Posterior vena cava (tissue), 2 donors: ENCODE measurements at places on chromosomes 6 and 20. TPM values are rescaled to one million over a fixed set of nuclear protein-coding genes. Genes with fewer than 3 reads are reported as not detected.

The AGER gene
- total RNA-seq, result 4.6 TPM

The SLC17A9 gene
- total RNA-seq, result 9.9 TPM

DNA sequence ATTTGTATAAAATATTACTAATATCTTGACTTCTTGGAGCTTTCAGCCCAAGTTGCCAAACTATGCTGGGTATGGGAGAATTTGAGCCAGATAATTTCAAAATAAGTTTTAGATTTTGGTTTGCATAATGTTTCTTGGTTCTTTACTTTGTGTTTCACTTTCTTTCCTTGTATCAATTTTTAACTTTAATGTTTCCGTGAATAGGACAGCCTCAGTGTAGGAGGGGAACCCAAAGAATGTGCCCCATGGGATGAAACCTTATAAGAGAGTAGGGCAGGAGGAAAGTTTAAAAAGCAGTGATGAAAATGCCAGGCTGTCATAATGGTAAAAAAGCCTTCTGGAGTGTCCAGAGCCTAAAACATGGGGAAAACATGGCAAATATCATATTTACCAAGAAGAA is 252.4 kb upstream of the IRAK1BP1 start:
- no peak for DNase-seq

DNA sequence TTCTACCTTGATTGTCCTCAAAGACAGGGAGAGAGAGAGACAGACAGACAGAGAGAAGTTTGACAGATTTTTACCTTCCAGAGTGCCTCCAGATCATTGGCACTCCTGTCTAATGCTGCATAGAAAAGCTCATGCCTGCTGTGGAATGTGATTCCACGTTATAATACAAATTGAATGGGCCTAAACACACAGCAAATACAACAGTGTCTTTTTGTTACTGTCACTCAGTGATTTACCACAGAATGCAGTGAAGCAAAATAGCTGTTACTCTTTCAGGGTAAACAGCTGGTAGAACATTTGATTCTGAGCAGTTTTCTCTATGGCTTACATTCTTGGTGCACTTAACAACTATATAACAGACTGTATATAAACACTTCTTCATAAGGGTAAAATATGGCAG is 558.7 kb downstream of the LMBRD1 start:
- no peak for DNase-seq

GRCh38 chr6:147001621-147002020 is 202.6 kb upstream of the STXBP5 start:
- no peak for DNase-seq

GRCh38 chr20:41166201-41167117 is 29.1 kb downstream of the PLCG1 start:
- peak; percentile 80 for DNase-seq

- no peak for DNase-seq
These were observed 28.6 kb upstream of the ARFGEF2 start for GRCh38 chr20:48892891-48893290.

- DNase-seq, result peak; percentile 65
These were observed 19.1 kb upstream of the AAR2 start for GRCh38 chr20:36217226-36217625.

The SPDEF gene
- not detected for total RNA-seq

DNA sequence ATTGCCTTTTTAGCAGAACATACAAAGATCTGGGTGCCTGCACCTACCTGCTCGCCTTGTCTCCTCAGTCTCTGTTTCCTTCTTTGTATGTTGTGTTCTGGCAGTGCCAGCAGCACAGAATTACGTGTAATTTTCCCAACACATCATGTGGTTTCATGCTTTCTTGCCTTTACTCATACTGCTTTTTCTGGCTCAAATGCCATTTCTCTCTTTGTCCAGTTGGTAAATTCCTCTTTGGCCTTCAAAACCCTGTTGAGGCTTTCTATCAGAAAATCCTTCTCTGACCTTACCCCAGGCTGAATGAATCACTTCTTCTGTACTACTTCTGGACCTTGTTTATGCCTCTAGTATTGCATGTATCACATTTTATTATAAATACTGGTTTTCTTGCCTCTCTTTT is 31.8 kb downstream of the L3MBTL3 start:
- no peak for DNase-seq

DNA sequence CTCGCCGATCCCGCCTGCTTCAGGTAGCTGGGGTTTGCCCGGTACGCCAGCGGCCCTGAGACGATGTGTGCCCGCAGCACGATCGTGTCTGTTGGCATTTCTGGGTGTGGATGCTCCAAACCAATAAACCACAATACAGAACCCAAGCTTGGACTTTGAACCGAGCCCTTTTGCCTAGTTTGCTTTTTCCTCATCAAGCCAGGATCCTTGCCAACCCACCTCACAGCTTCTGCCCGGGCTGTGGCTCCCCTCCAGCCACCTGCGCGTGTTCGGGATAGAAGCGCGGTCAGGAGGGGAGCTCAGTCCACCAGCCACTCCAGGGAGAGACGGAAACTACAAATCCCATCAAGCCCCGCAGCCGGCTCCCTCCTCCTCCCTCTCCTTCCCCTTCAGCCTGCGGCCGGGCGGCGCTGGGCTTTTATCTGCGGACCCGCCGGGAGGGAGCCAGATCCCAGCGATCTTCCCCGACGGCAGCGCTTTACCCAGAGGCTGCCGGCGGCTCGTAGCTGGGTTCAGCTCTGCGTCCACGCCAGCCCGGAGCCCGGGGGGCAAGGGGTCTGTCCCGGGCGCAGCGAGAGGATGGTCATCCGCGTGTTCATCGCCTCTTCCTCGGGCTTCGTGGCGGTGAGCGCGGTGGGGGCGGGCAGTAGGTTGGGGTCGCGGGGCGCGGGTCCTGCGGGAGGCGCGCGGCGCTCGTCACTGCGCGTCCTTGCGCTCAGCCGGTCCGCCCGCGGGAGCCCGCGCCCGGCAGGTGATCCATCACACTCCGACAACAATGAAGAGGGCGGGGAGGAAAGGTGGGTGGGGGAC is at the start of gene SH3BGRL2:
TSS of gene SH3BGRL2 (plus strand) at position 447 of the 810 bp plus-strand sequence. CDS start at position 580, 133 bp downstream.
- peak; percentile 90 for DNase-seq
